Fibroblast of lung (primary cell): ENCODE measurements at places on chromosomes 12 and 14. TPM values are rescaled to one million over a fixed set of nuclear protein-coding genes. Genes with fewer than 3 reads are reported as not detected.

- DNase-seq: no peak
Observed at GRCh38 chr12:18981732-18982131, 147.8 kb upstream of the PLEKHA5 start.

DNA sequence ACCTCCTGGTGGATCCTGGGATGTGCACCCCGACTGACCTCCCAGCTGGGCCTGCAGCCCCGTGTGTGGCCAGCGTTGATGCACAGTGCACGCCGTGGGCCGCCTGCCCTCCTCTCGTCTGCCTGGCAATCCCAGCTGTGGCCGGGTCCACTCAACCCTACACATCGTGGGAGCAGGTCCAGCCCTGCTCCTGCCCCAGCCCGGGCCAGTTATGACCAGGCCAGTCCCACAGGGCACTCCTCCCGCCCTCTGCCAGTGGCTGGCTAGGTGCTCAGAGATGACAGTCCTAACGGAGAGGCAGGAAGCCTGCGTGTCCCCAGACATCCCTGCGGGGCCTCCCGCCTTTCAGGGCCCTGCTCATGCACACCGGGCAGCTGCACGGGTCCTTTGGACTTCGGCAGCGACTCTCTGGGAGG lies 10.8 kb downstream of the GALNT9 start:
- no peak for DNase-seq

DNA sequence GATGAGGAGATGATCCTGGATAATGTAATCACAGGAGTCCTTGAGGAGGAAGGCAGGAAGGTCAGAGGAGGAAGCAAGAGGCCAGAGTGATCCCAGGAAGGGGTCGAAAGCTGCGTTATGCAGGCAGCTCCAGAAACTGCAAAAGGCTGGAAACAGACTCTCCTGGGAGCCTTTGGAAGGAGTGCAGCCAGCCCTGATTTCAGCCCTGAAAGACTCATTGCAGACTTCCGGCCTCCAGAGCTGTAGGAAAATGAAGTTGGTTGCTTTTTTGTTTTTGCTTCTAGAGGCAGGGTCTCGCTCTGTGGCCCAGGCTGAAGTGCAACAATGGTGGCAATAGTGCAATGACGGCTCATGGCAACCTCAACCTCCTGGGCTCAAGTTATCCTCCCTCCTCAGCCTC lies 44.6 kb upstream of the FZD10 start:
- DNase-seq: no peak

SERPINA12 gene
- not detected in 2 replicates for total RNA-seq

GRCh38 chr12:130849561-130850417 lies 10.7 kb upstream of the STX2 start:
- DNase-seq: no peak
